Heart right ventricle (tissue), 16 donors: ENCODE measurements at places on chromosomes 4 and X. TPM values are rescaled to one million over a fixed set of nuclear protein-coding genes. Genes with fewer than 3 reads are reported as not detected.

Gene GPRASP2
- polyA plus RNA-seq, result 4.0 TPM

Gene CLDN2
- 0.03 TPM for polyA plus RNA-seq

Gene NPY2R
- polyA plus RNA-seq, result 0.07 TPM

Gene TRIM60
- polyA plus RNA-seq, result not detected

Gene XK
- 1.8 TPM for polyA plus RNA-seq

Gene RBM46
- not detected for polyA plus RNA-seq

Gene RNF150
- 10.8 TPM for polyA plus RNA-seq

Gene CXorf66
- not detected for polyA plus RNA-seq

Gene CT55
- not detected for polyA plus RNA-seq

Gene SERPINA7
- not detected for polyA plus RNA-seq

Gene NEXMIF
- polyA plus RNA-seq, result not detected

Gene ZNF141
- polyA plus RNA-seq, result 1.5 TPM

Gene TASL
- 0.12 TPM for polyA plus RNA-seq

Gene HOPX
- polyA plus RNA-seq, result 13.1 TPM

Gene PCSK1N
- not detected for polyA plus RNA-seq

Gene NXF2B
- not detected for polyA plus RNA-seq

Gene RGN
- 10.5 TPM for polyA plus RNA-seq

Gene ADGRG2
- polyA plus RNA-seq, result 0.51 TPM

Gene SLC16A2
- 3.7 TPM for polyA plus RNA-seq

Gene SLC10A4
- polyA plus RNA-seq, result 0.10 TPM

Gene TCEAL7
- 5.6 TPM for polyA plus RNA-seq

Gene TRIM75
- not detected for polyA plus RNA-seq

Gene HMGN5
- polyA plus RNA-seq, result 3.4 TPM

Gene TLR2
- 2.6 TPM for polyA plus RNA-seq

Gene MAGEB17
- polyA plus RNA-seq, result not detected

Gene TRIM61
- polyA plus RNA-seq, result 0.37 TPM

Gene CT45A2
- polyA plus RNA-seq, result not detected

Gene CENPVL2
- polyA plus RNA-seq, result not detected

Gene RHOXF1
- not detected for polyA plus RNA-seq

Gene SEPSECS
- polyA plus RNA-seq, result 6.0 TPM

Gene C4orf51
- not detected for polyA plus RNA-seq

Gene SPATA4
- 0.16 TPM for polyA plus RNA-seq

Gene UCHL1
- 8.5 TPM for polyA plus RNA-seq

Gene PROM1
- polyA plus RNA-seq, result 1.2 TPM

Gene CYTL1
- not detected for polyA plus RNA-seq

Gene POU3F4
- polyA plus RNA-seq, result not detected

Gene MND1
- 0.20 TPM for polyA plus RNA-seq

Gene BEND4
- not detected for polyA plus RNA-seq

Gene ADD1
- 163 TPM for polyA plus RNA-seq

Gene RPGR
- polyA plus RNA-seq, result 9.9 TPM

Gene RNF212
- 0.87 TPM for polyA plus RNA-seq

Gene PABPC4L
- polyA plus RNA-seq, result 0.44 TPM

Gene GNRHR
- not detected for polyA plus RNA-seq

Gene DAPP1
- 0.16 TPM for polyA plus RNA-seq

Gene MORC4
- polyA plus RNA-seq, result 2.3 TPM

Gene CCSER1
- polyA plus RNA-seq, result 5.0 TPM

Gene ARX
- not detected for polyA plus RNA-seq

Gene UGT2A1
- not detected for polyA plus RNA-seq

Gene MAGEA12
- not detected for polyA plus RNA-seq

Gene CXCL6
- polyA plus RNA-seq, result 0.16 TPM

Gene SLC25A43
- polyA plus RNA-seq, result 3.4 TPM

Gene MRPL1
- 46.2 TPM for polyA plus RNA-seq

Gene SSX1
- polyA plus RNA-seq, result not detected

Gene MED14
- polyA plus RNA-seq, result 7.1 TPM

Gene ANXA5
- polyA plus RNA-seq, result 107 TPM

Gene DCAF12L1
- polyA plus RNA-seq, result not detected

Gene FAM9B
- not detected for polyA plus RNA-seq

Gene DOK7
- 61.5 TPM for polyA plus RNA-seq
